Fibroblast of skin of right quadriceps (primary cell): ENCODE measurements at places on chromosomes 1 and 21.
A peak's percentile ranks its signal among the peaks of the same experiment; 100 is the strongest.

DNA sequence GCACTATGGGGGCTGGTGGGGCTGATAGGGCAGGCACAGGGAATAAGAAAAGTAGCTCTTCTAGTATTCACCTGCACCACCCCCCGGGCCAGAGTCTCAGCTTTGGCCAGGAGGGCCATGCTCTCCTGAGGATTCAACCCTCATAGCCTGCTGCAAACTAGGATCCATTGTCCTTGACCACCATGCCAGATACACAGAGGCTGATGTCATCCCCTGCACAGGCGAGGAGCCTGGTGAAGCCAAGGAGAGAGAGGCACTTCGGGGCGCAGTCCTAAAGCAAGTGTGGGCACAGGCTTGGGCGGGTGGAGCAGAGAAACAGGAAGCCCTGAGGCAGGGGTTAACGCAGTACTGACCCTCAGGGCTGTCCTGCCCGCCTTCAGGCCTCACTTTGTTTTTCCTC lies 29.5 kb downstream of the TMEM53 start:
- DNase-seq = no peak

- DNase-seq = no peak
Observed at GRCh38 chr1:41632781-41633575, 148.5 kb upstream of the EDN2 start.

GRCh38 chr1:98078596-98078995 lies 157.8 kb upstream of the DPYD start:
- no peak for DNase-seq

- DNase-seq = no peak
Observed at GRCh38 chr1:51734896-51735745, 118.2 kb downstream of the OSBPL9 start.

DNA sequence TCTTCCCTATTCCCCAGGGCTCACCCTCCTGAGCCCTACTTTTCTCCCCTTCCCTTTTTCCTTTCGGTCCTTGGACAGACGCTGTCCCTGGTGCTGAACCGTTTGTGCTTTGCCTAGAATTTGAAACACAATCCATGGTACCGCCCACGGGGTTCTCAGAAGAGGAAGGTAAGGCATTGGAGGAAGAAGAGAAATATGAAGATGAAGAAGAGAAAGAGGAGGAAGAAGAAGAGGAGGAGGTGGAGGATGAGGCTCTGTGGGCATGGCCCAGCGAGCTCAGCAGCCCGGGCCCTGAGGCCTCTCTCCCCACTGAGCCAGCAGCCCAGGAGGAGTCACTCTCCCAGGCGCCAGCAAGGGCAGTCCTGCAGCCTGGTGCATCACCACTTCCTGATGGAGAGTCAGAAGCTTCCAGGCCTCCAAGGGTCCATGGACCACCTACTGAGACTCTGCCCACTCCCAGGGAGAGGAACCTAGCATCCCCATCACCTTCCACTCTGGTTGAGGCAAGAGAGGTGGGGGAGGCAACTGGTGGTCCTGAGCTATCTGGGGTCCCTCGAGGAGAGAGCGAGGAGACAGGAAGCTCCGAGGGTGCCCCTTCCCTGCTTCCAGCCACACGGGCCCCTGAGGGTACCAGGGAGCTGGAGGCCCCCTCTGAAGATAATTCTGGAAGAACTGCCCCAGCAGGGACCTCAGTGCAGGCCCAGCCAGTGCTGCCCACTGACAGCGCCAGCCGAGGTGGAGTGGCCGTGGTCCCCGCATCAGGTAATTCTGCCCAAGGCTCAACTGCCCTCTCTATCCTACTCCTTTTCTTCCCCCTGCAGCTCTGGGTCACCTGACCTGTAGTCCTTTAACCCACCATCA lies 10.4 kb downstream of the BCAN start:
- peak; percentile 46 for DNase-seq

DNA sequence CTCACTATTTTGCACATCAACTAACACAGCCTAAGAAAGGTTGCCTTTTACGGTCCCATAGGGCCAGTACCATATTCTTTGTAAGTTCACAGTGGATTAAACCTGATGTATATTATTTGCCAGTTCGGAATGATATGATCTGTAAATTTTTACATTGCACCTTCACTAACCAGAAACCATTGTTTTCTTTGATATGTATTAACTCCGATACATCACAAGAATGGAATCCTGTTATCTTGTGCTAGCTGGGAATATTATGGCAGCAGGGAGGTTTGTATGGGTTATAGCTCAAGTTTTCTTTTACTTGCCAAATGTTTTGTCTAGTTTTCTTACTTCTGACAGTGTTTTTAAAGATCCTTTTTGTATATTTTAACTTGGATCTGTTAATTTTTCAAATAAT lies 51.4 kb upstream of the S1PR1 start:
- DNase-seq = peak; percentile 11

- DNase-seq = no peak
Observed at GRCh38 chr1:20149601-20150325, 10.6 kb downstream of the PLA2G2F start.

- no peak for DNase-seq
Observed at GRCh38 chr21:33198346-33199099, 31.2 kb upstream of the IFNAR2 start.

- no peak for DNase-seq
Observed at GRCh38 chr1:2251786-2252185, 23.7 kb downstream of the SKI start.

GRCh38 chr21:15422783-15423182 lies 307.0 kb upstream of the USP25 start:
- DNase-seq = peak; percentile 78
